CD4-positive, alpha-beta T cell treated with Interleukin-17A for 4 hours (primary cell): ENCODE measurements at places on chromosomes 6 and 20.
A peak's percentile ranks its signal among the peaks of the same experiment; 100 is the strongest.

DNA sequence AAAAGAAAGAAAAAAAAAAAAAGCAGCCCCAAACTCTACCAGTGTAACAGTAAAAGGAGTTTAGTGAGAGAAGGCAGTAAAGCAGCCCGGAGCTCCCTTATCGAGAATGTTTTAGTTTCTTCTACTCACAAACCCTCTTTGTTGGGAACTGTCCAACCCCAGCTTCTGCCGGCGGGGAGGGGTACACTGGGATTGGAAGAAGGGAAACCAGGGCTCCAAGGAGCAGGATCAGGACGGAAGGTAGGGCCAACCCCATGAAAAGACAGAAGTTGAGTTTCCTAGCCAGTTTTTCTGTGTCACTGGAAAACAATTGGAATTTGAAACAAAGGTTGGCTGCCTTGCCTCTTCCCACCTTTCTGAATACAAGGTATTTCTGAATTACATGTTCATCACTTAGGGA, 66.0 kb downstream of the KIZ start:
- DNase-seq: no peak

DNA sequence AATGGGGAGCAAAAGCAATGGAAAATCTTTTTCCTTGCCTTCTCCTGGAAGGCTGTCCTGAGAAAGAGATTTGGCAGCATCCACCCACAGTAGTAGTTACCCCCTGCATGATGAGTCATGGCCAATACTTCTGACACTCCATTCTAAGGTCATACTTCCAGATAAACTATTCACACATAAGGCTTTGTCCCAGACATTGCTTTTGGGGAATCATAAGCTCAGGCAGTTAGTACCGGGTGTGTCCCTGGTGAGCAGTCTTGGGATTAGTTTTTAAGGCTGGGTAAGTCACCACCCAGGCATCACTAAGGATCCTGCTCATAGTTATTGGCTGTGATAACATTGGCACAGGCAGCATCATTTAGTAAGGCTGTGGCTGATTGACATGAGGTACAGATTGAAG, 160.6 kb upstream of the GGTLC1 start:
- DNase-seq: no peak

DNA sequence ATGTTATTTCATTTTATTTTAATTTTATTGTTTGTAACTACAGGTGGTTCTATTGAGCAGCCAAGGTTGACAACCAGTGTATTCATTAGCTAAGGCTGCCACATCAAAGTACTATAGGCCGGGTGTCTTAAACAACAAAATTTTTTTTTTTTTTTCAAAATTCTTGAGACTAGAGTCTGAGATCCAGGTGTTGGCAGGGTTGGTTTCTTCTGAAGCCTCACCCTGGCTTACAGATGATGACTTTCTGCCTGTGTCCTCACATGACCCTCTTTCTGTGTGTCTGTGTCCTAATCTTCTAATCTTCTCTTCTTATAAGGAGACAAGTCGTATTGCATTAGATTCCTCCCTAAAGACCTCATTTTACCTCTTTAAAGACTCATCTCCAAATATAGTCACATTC, 208.4 kb downstream of the MANEA start:
- no peak for DNase-seq

- no peak for DNase-seq
Measured at GRCh38 chr6:111663692-111664564, 58.2 kb upstream of the TRAF3IP2 start.

GRCh38 chr20:33908336-33908735, 85.4 kb upstream of the RALY start:
- DNase-seq: no peak

- peak; percentile 56 for DNase-seq
Measured at GRCh38 chr20:21099751-21100577, 6.2 kb downstream of the LINC00237 start.

GRCh38 chr20:9613871-9614270, 99.5 kb downstream of the LAMP5 start:
- no peak for DNase-seq

DNA sequence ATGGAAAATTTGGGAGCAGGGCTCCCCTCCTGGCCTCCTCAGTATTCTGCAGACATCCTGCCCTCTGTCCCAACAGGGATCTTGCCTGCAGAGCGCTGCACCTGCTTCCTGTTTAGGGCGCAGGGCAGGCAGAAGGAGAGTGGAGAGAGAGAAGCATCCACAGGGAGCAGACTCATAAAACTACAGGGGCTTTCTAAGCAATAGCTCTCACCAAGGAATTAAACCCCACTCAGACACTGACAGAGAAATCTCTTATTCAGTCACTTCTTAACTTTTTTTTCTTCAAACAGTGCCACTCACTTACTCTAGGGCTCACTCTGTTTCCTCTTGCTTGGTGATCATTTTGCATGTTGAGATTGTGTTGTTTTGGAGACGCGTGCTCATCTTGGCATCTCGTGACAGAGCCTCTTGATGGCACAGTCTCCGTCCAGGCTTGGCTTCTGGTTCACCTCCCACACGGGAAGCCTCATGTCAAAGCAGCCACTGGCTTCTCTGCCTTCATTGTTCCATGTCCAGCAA, 153.1 kb upstream of the INSM1 start:
- DNase-seq: no peak

DNA sequence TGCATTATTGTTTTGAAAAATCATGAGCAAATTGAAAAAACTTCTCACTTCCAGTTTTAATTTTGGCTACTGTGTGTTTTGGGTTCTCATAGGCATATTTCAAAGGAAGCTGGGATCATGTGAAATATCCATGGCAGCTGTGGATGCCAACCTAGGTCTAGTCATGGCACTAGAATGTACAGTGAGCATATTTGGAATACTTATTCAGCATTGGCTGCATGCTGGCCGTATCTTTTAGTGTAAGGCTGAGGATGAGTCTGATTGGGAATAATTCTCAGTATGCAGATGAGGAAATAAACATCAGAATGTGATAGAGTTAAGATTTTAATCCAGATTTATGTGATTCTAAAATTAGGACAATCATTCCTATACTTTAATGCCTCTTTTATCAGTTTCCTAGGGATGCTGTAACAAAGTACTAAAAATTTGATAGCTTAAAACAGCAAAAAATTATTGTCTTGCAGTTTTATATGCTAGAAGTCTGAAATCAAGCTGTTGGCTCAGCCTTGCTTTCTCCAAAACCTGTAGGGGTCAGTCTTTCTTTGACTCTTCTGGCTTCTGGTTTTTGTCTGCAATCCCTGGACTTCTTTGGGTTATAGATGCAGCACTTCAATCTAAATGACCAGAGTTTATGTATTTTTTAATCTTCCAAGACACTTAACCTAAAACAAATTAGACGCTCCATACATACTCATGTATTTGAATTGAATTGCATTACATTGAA, 37.7 kb upstream of the DEFB112 start:
- no peak for DNase-seq

GRCh38 chr6:126773112-126773805, 345.2 kb upstream of the RSPO3 start:
- DNase-seq: no peak

DNA sequence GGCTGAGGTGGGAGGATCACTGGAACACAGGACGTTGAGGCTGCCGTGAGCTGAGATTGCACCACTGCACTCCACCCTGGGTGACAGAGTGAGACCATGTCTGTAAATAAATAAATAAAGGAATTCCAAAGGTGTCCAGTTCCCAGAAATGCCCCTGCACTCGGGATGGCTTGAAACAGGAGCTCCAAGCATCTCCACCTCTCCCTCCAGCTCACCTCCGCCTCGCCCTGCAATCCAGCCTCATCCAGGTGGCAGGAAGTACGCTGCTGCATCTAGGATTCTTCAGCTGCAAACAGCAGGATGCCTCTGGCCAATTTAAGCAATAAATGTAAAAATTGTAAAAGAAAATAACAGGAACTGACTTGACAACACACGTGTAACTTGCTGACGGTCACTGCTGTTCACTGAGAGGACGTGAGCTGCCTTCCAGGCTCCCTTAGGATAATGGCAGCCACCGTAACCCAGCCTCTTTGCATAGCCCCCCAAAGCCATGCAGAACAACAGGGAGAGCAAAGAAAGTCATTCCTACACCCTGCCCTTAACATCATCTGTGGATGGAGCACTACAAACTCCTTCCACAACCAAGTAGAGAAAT, 11.4 kb upstream of the GRM4 start:
- DNase-seq: no peak

- DNase-seq: no peak
Measured at GRCh38 chr6:160238761-160239751, 19.6 kb downstream of the SLC22A2 start.

DNA sequence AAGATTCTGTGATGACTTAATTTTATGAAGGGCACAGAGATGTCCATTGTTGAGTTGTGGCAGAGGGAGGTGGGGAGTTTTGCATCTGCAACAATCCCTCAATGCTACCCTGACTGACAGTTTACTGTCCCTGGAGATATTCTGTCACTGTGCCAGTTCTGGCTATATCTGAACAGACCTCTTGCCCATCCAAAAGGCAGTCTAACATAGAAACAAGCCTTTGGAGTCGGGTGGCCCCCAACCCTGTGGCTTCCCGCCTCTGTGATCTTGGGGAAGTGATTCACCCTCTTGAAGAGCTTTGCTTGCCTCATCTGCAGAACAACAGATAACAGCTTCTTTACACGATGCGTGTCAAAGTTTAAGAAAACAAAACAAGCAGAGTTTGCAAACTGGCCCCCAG, 3.8 kb upstream of the E2F1 start:
- peak; percentile 81 for DNase-seq

DNA sequence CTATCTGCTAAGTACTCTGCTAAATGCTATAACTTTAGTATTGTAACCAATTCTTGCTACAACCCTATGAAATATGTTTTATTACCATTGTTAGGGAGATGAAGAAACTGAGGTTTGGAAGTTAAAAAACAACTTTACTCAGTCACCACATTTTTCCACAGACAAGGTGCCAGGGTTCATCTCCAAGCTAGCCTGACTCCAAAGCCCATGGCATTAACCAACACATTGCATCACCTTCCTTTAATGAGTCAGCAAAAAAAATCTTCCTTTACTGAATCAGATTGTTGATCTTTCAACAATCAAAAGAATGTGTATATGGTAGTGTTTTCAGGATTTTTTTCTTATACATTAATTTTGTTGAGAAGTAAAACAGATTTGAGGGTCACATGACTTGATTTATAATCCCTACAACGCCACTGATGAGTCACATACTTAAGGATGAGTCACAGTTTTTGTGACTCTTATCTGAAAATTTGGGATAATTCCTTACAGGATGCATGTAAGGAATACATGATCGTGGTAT, 41.5 kb downstream of the MAN1A1 start:
- DNase-seq: no peak

DNA sequence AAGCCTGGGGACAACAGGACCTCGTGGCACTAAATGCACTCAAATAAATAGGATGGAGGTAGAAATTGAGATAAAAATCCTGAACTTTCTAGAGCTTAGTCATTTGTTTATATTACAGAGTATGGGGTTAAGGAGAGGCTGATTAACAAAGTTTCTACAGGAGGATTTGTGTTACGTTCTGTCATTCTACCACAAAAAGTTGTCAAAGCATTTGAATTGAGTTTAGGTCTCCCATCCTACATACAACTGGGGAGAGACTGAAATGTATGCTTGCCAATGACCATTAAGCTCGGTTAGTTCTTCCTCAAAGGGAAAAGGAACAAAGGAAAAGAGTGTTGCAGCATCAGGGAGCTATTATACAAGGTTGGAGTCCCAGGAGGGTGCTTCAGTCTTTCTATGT, 597.9 kb downstream of the COL12A1 start:
- DNase-seq: no peak

GRCh38 chr6:33091957-33092356, 16.2 kb downstream of the HLA-DPB1 start:
- DNase-seq: peak; percentile 61

DNA sequence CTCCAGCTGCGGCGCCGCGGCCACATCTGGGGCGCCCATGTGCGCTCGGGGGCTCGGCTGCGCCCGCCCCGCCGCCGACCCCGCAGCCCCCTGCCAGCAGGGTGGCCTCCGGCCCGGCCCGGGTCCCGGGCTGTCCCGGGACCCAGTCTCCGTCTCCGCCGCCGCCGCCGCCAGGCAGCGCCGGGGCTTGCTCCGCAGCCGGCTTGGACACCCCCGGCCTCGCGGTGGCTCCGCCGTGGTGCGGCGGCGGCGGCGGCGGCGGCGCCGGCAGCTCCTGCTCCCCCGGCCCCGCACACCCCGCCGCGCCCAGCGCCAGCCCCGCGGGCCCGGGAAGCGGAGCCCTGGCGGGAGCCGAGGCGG, 219 bp downstream of the ISM1 start:
- DNase-seq: no peak
